ENCODE measurements at places on chromosomes 1 and 21.

DNA sequence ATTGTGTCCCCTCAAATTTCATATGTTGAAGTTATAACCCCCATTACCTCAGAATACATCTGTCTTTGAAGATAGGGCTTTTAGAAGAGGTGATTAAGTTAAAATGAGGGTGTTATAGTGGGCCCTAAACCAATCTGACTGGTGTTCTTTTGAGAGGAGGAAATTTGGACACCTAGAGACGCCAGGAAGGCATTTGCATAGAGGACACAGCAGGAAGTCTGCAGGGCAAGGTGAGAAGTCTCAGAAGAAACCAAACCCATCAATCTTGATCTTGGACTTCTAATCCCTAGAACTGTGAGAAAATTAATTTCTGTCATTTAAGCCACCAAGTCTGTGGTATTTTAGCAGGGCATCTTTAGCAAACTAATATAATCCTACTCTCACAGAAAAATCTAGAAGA, 13.0 kb downstream of the GOLPH3L start:
- no peak for DNase-seq

GRCh38 chr1:51242546-51242945, 6.5 kb downstream of the RNF11 start:
- no peak for DNase-seq

- no peak for DNase-seq
Observed at GRCh38 chr1:84141182-84142003, 2.7 kb upstream of the PRKACB start.

- DNase-seq, result no peak
Observed at GRCh38 chr1:22287273-22287672, 144.4 kb upstream of the WNT4 start.

GRCh38 chr1:90902672-90903071, 119.2 kb downstream of the ZNF644 start:
- no peak for DNase-seq

DNA sequence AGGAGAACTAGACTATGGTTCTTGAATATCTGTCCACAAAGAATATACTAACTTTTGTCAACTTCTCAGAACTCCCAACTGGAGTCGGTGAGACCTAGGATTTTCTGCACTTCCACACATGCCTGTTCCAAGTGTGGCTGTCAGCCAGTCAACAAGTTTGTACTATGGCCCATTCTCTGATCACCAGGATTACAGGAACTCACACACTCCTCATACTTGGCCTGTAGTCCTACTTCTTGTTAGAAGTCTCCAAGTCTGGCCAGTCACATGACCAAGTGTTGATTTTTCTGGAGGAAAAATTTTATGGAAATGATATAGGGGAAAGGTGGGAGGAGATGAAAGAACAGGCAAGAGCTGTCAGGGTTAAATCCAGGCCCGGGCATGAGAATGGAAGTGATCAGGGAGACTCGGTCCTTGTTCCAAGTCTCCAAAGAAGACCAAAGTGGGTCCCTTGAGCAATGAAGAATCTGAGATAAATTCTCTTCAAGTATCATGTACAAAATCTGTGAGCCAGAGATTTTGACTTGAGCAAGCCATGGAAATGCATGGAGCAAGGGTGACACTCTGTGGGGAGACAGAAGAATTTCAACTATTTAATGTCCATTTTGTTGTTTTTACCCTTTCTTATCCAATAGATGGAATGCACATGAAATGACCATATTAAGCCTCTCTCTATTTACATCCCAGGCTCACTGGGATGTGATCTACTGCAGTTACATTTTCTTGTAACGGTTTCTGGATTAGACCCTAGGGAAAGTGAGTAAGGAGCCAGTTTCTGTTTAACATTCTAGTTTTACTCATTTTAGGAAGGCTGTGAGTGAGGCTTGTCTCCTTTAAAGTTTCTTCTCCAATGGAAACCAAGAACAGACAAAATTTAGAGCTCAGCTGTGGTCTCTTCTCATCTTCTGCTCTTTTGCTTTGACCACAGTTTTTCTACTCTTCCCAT, 320.9 kb downstream of the ASTN1 start:
- peak; percentile 41 for DNase-seq

DNA sequence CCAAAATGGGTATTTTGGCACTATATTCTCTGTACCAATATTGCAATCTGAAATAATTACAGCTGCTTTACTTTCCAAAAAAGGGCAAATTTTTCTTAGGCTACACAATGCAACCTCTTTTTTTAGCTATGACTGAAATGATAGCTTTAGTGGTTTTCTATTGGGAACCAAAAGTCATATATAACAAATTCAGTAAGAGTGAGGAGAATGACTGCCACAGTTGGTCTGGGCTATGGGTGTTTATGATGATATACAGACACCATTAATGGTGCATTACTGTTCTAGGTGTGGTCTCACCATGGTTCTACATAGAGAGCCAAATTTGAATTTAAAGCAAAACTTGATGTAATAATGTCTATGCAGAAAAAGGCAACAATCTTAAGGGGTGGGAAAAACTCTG, 72.3 kb upstream of the PTBP2 start:
- DNase-seq, result no peak

- no peak for DNase-seq
Observed at GRCh38 chr1:199701726-199702125, 325.8 kb upstream of the NR5A2 start.

- DNase-seq, result no peak
Observed at GRCh38 chr1:231860221-231861088, 233.9 kb downstream of the DISC1 start.

- DNase-seq, result no peak
Observed at GRCh38 chr1:244248426-244248825, 197.3 kb downstream of the ZBTB18 start.

DNA sequence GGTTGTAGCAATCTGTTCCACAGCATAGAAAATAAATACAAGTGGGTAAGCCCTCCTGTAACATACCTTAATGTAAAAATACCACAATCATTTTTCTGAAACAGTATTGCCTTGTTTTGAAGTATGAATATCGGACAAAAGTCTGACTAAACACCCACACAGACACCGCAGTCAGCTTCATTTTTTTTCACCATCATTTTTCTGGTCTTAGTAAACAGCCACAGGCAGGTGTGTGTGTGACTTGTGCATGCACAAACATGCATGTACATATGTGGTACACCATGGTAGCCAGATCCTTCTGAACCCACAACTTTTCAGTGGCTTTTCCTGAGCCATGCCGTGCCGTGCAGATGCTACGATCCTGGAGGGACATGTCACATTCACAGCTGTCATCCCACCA, 261.7 kb downstream of the PCP4 start:
- no peak for DNase-seq

GRCh38 chr1:42210421-42211133, 46.0 kb upstream of the GUCA2A start:
- DNase-seq, result no peak

- peak; percentile 36 for DNase-seq
Observed at GRCh38 chr1:35702508-35702907, 16.2 kb downstream of the C1orf216 start.

- DNase-seq, result no peak
Observed at GRCh38 chr1:229148743-229149142, 122.2 kb upstream of the RAB4A start.

GRCh38 chr1:84619383-84620102, 45.3 kb upstream of the CTBS start:
- no peak for DNase-seq

- DNase-seq, result no peak
Observed at GRCh38 chr1:84403347-84403746, 5.1 kb downstream of the DNASE2B start.

GRCh38 chr1:94929351-94930217, 2.7 kb upstream of the CNN3 start:
- DNase-seq, result no peak

DNA sequence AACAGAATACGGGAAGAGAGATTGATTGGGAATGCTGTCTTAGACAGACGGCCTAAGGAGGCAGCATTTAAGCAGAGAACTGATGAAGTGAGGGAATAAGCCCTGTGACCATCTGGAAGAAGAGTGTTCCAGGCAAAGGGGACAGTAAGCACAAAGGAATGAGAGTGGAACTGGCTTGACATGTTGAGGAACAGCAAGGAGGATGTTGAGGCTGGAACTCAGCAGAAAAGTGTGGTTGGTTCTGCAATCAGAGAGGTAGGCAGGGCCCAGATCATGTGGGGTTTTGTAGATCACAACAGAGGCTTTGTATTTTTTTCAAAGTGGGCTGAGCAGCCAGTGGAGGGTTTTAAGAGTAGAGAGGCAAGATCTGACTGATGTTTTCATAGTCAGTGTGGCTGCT, 157.4 kb downstream of the DNM3 start:
- DNase-seq, result no peak

GRCh38 chr1:54364995-54365394, 41.2 kb downstream of the SSBP3 start:
- DNase-seq, result no peak

- peak; percentile 14 for DNase-seq
Observed at GRCh38 chr1:112344754-112345423, 51.1 kb upstream of the CTTNBP2NL start.

DNA sequence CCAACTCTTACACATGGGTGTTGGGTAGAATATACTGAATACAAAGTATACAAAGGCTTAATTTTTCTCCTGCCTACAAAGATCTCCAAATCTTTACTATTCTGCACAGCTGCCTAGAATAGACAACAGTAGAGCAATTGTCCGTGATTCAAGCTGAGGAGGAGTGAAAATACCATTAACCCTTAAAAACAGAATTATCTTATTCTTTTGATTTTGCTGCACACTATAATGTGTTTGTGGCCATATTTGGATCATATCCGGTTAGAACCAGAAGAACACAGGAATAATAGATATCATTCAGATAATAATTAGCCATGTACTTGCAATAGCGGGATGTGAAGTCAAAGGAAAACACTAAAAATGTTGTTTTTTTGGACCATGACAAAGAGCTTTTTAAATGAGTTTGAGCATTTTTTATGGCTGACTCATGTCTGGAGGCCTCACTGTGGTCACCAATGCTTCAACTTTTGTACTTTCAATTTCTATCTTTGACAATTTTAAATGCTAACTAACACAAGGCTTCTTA, 197.6 kb upstream of the FOXD3 start:
- no peak for DNase-seq

DNA sequence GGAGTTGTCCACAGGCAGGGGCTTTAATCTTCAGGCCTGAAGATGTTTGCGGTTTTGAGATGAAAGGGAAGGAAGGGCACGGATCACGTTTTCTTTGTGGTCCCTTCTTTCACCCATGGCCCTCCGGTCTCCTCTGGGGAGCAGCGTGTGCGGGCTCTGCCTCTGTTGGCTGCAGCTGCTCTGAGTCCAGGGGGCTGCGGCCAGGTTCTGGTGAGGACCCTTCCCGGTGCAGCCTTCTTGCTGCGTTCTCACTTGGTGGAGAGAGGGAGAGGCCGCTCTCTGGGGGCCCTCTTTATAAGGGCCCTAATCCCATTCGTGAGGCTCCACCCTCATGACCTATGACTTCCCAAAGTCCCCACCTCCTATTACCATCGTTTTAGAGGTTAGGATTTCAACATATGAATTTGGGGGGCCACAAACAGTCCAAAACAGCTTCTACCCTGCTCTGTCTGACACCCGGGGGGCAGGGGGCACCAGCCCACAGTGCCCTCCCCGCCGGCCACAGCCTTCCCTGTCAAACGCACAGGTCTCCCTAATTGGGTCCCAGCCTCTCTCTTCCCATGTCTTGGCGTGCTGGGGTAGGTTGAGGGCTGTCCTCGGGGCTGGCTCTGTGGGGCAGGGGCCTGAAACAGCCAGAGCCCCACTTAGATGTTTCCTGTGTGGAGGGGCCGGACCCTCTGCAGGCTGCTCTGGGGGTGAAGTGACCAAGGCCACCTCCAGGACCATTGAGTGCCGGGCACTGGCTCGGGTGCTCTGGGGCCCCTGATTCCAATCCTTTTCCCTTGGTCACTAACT, 100.1 kb upstream of the C1orf174 start:
- DNase-seq, result no peak

GRCh38 chr1:200659269-200659668, 10.4 kb downstream of the DDX59 start:
- DNase-seq, result no peak

DNA sequence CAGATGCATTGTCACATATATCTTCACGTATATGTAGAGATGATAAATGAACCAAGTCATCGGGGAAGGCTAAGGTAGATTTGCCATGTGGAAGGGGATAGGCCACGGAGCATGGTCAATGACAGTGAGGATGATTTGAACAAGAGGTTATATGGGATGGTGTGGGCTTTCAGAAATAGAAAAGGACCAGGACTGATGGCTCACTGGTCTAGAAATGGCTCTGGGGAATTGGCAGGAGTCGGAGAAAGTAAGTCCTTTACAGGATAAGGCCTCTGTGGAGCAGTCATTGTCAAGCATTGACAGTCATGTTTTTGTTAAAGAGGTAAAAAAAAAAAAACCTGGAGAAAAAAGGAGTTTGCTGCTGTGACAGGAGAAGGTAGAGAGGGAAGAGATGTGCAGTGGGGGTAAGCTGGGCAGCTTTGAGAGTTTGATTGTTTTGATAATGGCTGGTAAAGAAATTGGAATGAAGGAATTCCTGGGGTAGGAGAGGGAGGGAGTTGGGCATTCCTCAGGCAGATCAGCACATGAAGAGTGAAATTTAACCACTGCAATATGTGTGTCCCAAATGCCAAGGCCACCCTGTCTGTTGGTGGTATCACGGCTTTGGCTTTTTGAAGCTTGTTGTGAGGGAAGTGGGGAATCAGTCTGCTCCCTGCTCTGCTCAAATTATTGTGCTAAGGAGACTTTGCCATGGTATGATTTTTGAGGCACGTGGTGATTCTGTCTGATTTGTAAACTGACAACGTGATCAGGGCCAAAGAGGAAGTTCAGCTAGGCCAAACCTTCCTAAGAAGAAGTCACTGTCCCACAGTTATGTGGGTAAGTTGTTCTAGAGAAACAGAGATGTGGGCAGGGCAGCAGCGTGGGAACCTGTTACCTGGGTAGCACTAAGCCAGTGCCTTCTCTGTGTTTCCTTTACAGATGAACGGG, 26.0 kb downstream of the MACF1 start:
- peak; percentile 60 for DNase-seq

DNA sequence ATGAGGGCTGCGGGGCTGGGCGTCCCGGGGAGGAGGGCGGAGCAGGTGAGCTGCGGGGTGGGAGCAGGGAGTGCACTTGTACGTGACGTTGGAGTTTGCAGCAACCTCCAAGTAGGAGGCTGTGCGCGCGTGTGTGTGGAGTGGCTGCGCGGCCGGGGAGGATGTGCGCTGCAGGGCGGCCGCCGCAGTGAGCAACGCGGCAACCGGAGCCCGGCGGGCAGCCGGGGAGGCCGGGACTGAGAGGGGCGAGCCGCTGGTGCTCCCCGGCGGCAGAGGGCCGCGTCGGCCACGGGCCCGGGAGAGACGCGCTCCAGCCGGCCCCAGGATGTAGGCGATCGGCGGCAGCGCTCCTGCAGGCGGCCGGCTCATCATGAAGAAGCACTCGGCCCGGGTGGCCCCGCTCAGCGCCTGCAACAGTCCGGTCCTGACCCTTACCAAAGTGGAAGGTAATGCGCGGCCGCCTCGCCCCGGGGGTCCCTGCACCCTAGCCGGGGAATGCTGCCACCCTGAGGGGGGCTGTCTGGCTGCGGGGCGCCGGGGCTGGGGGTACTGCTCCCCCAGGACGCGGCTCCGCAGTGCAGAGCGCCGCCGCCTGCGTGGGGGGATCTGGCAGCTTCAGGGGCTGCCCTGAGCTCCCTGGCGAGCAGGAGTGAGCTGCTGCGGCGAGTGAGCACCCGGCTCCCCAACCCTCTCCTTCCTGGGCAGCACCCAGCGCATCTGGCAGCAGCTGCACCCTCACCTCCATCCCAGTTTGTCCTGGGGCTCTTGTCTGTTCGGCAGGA, 158.9 kb upstream of the COA6 start:
- peak; percentile 75 for DNase-seq
